Foreskin fibroblast (primary cell): ENCODE measurements at places on chromosomes 11 and 22.

- DNase-seq: peak; percentile 71
Observed at GRCh38 chr11:33475993-33476392, 218.8 kb downstream of the HIPK3 start.

GRCh38 chr11:81497202-81497804 is 1236.4 kb downstream of the FAM181B start:
- no peak for DNase-seq

DNA sequence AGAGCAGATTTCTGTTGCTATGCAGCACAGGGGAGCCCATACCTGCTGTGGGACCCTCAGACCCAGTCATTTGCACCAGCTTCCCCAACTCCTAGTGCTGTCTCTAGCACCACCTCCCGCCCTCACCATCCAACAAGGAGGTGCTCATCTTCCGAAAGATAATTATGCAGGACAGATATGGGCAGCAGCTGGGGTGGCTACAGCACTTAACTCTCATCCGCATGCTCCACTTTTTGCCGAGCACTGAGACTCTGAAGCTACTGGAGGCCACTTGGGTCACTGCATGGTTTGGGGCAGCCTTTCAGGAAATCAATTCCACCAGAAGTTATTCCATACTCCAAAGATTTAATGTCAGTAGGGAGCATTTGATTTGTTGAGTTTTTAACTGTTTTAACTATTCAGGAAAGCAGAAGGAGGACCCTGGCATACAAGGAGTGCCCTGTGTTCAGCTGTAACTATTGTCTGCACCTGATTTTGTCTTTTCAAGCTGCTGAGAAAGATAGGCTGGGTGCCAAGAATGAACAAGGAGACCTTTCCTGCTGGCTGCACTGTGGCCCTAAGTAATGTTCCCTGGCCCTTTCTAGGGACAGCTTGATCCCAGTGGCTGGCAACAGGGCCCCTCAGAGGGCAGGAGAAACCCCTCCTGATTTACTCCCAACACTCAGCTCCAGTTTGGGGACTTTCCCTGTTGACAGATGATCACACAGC is 67.3 kb upstream of the CSNK2A3 start:
- DNase-seq: no peak

DNA sequence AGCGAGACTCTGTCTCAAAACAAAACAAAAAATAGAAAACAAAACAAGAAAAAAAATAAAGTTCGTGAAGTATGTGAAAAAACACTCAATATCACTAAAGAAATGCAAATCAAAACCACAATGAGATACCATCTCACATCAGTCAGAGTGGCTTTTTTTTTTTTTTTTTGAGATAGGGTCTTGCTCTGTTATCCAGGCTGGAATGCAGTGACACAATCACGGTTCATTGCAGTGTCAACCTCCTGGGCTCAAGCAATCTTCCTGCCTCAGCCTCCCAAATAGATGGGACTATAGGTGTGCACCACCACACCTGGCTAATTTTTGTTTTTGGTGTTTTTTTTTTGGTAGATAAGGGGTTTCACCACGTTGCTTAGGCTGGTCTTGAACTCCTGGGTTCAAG is 37.5 kb downstream of the ATG16L2 start:
- DNase-seq: no peak

GRCh38 chr11:132874638-132875037 is 657.7 kb downstream of the OPCML start:
- DNase-seq: peak; percentile 74
